D721Med (cell line): ENCODE measurements at places on chromosomes 3 and 15.
A peak's percentile ranks its signal among the peaks of the same experiment; 100 is the strongest.

- DNase-seq = no peak
Observed at GRCh38 chr3:161557445-161558150, 61.0 kb downstream of the OTOL1 start.

DNA sequence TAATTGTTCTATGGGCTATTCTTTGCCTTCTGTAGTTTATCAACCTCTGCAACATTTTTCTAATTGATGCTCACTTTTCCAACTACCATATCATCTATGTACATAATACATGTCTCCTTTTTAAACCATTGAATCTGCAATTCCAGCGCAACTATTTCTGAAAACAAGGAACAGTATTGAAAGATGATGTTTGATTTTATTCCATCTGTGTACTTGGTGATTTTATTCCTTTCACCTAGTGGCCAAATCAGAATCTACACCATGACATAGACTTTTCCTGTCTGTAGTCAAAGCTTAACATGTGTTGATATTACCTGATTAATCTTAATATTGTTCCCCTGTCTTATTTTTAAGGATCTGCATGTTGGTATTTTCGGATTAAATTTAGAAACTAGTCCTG is 13.0 kb downstream of the NKTR start:
- DNase-seq = no peak

DNA sequence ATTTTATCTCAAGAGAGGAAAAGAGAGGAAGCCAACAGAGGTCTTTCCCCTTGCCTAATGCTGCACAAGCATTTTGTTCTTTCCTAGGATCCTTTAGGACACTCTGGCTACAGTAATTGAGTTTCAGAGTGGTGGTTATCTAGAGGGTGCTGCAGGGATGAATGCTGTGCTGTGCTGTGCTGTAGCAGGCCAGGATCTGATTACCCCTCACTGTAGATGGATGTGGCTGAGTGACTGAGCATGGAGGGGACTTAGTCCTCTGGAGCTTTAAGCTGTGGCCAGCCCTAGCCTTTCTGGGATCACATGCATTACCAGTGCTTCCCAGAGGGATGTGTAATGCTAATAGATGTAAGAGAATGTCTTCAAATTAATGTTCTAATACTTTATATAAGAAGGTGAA is 94.8 kb downstream of the SLC9A9 start:
- DNase-seq = no peak

DNA sequence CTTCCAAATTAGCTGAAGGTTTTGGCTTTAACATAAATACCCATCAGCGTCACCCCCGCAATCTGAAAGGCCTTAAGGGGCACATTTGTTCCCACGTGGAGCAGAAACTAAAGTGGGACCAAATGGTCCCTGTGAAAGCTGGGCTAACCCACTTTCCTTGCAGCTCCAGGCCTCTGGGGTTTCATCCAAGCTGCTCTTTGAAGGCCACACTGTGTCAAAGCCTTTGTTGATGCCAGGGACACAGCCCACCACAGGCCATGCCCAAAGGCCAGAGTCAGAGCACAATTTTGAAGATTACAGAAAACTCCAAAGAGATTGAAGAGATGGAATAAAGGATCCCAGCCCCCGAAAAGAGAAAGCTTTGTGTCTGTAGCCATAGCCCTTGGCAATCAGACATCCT is 2.7 kb upstream of the ADPGK start:
- no peak for DNase-seq

DNA sequence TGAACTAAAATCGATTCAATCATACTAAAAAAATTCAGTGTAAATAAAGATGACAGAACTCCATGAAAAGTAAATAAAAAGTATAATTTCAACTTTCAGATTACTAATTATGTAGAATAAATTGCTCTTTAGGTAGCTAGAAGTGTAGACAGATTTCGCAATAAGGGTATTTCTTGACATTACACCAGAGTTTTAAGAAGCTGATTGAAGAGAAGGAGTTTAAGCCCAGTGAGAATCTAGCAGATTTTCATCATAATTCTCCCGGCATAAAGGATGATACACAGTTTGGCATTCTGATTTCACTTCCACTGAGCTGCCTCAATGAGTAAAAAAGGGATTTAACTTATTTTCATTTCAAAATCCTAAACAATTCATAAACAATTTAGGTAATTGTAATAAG is 259.2 kb downstream of the NEK10 start:
- DNase-seq = no peak

GRCh38 chr15:64247906-64248541 is 85.2 kb upstream of the PPIB start:
- no peak for DNase-seq

DNA sequence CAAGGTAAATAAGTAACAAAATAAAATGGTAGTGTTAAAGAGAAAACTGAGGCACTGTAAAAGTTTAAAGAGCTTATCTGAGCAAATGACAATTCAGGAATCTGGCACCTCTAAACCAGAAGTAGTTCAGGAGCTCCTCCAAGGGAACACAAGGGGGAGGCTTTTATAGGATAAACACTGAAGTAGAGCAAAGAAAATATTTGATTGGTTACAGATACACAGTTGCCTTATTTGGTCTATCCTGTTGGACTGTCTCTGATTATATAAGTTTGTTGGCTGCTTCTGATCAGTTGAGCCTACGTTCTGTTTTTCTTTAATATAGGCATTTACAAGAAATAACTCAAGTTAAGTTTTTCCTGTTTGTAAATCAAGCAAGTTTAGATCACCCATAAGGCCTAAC is 146.9 kb downstream of the ERC2 start:
- DNase-seq = no peak

DNA sequence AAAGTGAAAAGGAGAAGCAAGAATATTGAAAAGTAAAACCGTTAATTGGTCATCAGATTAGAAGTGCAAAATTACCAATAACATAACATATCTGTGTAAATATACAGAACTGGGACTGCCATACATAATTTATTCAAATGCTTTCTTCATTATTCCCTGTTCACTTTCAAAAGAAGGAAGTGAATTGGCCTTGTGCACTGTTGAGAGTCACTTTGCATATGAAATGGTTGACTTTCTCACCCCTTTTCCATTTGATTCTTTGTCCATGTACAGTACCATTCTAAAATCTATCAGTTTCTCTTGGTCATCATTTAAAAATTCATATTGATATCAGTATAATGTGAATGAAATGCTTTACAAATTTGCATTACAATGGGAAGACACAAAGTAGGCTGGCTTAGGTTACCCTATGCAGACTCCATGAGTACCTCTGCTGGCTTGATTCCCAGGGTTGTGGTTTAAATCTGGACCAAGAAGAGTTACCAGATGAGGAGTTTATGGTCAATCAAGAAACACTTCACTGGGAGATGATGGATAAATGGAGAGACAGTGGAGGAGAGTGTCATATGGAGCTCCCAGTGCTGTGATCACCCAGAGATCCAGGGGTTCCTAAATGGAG is 210.9 kb upstream of the TOPAZ1 start:
- DNase-seq = no peak

DNA sequence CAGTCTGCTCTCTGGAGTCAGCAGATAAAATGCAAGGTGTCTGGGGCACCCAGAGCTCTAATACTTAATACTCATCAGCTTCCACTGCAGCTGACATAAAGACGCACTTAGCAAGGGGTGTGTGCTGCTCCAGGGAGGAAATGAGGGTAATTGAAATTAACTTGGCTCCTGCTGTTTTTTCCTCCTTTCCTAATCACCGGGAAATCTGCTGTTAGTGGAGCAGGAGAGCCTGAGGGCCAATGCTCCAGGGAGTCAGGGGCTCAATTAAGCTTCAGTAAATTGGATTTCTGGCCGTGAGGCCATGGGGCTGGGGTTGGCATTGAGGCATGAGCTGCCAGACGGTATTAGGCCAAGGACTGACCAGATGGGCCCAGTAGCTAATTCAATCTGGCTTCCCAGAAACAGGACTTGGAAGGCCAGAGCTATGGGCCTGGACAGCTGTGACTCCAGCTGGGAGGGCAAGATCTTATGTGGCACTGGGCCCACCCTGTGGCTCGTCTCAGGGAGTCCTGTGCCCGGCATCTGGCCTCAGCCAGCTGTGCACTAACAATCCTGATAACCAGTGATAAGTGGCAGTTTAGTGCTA is 30.7 kb upstream of the CHRNB4 start:
- peak; percentile 69 for DNase-seq

DNA sequence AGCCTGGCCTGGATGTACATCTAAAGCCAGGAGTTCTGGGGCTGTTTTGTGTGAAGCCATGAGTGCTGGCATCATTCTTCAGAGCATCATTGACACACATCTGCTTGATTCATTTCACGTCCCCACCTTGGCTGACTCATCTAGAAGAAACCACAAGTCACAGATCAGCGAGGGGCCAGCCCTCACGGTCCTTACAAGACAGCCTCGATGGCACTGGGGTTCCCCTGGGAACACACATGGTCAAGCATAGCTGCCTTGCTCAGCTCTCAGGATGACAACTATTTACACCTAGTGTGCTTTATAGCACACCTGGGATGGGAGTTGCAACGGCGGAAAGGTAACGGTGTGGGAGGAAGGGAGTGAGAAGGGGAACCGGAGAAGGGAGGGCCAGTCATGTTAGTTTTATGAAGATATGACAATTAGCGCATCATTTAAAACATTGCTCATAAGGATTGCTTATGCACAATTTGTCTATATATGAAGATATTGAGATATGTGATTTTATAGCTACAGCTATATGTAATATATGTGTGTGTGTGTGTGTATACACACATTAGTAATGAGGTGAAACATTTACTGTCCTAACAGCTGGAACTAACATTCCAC is 227.1 kb downstream of the RPLP1 start:
- no peak for DNase-seq

GRCh38 chr3:171825222-171825828 is 15.0 kb upstream of the PLD1 start:
- DNase-seq = no peak

- no peak for DNase-seq
Observed at GRCh38 chr3:196323691-196324090, 5.7 kb upstream of the DYNLT2B start.

GRCh38 chr3:31039145-31039544 is 144.7 kb upstream of the GADL1 start:
- no peak for DNase-seq

- DNase-seq = no peak
Observed at GRCh38 chr15:36079021-36079420, 500.4 kb upstream of the CDIN1 start.

GRCh38 chr15:51874751-51875644 is 45.5 kb downstream of the TMOD3 start:
- DNase-seq = no peak

DNA sequence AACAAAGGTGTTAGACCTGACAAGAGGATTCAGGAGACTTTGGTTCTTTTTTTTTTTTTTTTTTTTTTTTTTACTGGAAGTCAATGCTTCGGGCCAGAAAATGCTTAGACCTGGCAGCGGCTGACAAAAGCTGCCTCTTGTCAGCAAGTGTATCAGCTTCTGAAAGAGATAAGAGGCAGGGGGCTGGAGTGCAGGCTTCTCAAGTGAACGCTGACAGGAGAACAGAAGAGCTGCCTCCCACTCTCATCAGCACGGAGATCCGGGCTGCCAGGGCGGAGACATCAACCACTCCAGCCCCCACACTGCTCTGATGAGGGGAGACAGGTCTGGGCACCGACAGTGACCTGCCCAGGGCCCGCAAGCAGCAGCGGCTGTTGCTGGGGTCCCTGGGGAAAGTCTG is 9.4 kb upstream of the SCN5A start:
- no peak for DNase-seq

- no peak for DNase-seq
Observed at GRCh38 chr15:67900621-67901147, 60.8 kb upstream of the RNU6-1 start.

DNA sequence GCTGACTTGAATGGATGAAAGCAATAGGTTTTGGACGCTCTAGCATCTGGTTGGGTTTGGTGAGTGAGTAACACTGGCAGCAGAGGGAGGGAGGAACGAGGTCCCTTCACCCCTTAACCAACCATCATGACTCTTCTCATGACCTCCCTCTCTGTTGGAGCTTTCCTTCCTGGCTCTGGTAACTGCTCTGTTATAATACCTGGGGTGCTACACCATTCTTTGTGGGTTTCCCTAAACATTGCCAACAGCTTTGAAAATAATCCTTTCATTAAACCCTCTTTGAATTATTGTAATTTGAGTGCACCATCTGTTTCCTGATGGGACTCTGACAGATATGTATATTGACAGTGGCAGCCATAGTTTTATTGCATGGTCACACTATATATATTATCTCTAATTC is 146.2 kb upstream of the PTPRG start:
- DNase-seq = no peak

GRCh38 chr15:73959012-73959581 is 32.8 kb downstream of the LOXL1 start:
- no peak for DNase-seq

DNA sequence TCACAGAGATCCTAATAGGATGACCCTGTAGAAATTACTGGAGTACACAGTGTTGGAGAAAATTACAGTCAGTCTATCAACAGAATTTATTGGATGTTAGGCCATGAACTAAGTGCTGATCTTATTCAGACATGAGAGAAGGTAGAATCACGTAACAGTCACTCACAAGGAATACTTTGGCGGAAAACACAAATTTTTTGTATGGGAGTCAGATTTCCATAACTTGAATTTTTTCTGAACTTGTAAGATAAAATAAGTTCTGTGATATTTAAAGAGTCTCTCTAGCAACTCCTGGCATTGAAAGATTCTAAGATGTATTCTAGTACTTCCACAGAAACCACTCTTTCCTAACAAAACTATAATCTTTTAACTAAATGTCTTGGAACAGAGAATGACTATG is 178.8 kb upstream of the MME start:
- DNase-seq = no peak

GRCh38 chr3:126300001-126300760 is 57.0 kb downstream of the KLF15 start:
- DNase-seq = no peak

- no peak for DNase-seq
Observed at GRCh38 chr3:107938143-107938542, 152.7 kb downstream of the CD47 start.

DNA sequence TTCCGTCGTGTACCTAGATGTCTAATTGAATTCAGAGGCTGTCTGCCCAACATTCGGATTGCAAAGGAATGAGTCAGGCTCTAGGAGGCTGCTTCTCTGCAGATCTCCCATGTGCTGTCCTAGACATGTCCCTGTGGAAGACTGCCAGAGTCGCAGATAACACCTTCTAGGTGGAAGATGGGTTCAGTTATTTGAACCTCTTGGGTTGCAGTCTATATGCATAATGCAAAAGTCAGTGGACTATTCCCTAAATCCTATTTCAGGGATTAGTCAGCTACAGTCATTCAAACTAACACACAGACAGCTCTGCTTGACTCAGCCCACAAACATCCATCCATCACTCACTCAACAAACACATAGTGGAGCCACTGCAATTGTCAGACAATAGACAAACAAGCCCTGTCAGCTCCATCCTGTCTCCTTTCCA is 300.0 kb upstream of the CTNNB1 start:
- DNase-seq = no peak

GRCh38 chr3:172552607-172553006 is 29.4 kb upstream of the TNFSF10 start:
- DNase-seq = no peak
